Endothelial cell of umbilical vein (primary cell): ENCODE measurements at places on chromosomes 11 and 22. TPM values are rescaled to one million over a fixed set of nuclear protein-coding genes. Genes with fewer than 3 reads are reported as not detected.

DNA sequence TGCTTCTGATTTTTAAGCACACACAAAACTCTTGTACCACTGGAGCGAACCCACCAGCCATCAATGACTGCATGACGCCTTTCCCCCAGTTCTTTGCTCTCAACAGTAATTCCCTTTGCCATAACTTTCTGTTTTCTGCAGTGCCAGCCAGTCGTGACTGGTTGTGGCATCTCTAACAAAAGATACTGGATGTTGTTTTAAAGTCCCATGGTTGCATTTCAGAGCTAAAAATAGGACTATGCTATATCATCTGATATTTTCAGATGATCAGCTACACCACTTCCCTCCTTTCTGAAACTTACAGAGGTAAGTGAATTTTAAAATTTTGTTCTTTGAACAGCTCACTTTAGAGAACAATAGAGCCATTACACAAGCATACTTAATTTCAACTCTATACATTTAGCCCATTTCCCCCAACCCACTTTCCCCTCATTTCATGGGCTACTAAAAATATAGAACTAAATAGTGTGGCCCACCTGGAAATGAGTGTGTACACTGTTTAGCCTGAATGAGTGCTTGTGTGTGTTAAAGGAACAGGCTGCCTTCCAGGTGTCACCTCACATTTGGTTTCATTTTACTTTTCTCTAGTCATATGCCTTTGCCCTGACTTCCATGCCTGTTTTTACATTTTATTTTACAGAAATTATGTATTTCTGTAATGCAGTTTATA, 136.9 kb upstream of the ZC3H12C start:
- no peak for DNase-seq

- no peak for DNase-seq
These were observed 17.2 kb downstream of the POU2AF1 start for GRCh38 chr11:111361874-111362273.

GRCh38 chr11:78061088-78061920, 2.4 kb upstream of the THRSP start:
- no peak for DNase-seq

Gene TESMIN
- 1.7 and 1.8 TPM in 2 replicates for polyA plus RNA-seq

Gene KRTAP5-2
- polyA plus RNA-seq, result not detected in 2 replicates

Gene IL18BP
- polyA plus RNA-seq, result 20.1 and 25.1 TPM in 2 replicates

Gene MISFA
- polyA plus RNA-seq, result 0.75 and 1.4 TPM in 2 replicates

Gene SLN
- polyA plus RNA-seq, result 0.25 TPM in 1 of 2 replicates, not detected in the other

Gene UBQLNL
- 0.48 and 0.54 TPM in 2 replicates for polyA plus RNA-seq
